COR-L47 (cell line): ENCODE measurements at places on chromosomes 16 and 17.
A peak's percentile ranks its signal among the peaks of the same experiment; 100 is the strongest.

- DNase-seq: peak; percentile 83
Measured at GRCh38 chr17:74059479-74060240, 143.8 kb upstream of the RPL38 start.

DNA sequence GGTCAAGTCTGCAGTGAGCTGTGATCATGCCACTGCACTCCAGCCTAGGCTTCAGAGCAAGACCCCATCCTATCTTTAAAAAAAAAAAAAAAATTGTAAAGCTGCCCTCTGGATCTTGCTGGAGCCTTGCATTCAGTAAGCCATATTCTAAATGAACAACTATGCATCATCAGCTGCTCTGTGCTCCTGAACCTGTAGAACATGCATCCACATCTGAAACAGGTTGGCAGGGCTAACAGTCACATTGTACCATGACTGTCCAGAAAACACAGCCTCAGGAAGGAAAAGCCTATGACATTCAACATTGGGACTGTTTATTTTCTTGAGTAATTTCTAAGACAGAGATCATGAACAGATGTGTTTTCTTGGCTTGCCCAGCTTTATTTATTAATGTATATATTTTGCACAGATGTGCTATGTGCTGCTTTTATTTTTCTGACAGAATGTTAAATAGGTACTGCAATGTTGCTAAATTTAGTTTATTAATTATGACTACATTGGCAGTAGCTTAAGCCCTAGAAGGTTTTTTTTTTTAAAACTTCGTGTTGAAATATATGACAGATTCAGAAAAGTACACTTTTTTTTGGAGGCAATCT, 19.8 kb downstream of the ACSF2 start:
- no peak for DNase-seq

- DNase-seq: no peak
Measured at GRCh38 chr17:72492941-72493340, 372.1 kb downstream of the SOX9 start.

DNA sequence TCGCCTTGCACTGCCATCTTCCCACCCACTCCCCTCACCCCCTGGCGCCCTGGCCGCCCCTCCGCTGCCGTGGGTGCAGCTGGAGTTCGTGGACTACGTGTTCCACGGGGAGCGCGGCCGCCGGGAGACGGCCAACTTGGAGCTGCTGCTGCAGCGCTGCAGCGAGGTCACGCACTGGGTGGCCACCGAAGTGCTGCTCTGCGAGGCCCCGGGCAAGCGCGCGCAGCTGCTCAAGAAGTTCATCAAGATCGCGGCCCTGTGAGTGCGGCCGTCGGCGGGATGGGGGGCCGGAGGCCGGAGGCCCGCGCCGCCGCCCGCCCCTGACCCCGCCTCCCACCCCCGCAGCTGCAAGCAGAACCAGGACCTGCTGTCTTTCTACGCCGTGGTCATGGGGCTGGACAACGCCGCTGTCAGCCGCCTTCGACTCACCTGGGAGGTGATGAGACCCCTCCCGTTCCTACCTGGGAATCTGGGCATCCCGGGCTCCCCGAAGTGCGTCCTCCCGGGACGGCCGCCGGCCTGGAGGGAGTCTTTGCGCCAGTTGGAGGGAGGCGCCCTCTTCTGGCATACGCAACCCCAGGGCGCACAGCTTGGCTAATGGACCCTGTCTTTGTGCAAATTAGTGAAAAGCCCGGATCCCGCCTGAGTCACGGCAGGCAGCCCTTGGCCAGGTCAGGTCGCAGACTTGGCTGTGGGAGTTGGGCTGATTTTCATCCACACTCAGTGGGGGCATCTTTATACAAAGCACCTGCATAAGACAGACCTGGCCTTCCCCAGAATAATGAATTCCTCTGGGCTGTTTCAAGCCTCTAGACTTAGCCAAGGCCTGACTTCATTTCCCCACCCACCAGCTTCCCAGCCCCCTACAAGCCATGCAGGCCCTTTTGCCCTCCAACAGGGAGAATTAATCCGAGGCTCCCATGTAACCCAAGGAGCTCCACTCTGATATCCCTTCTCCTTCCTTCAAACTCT, 14.3 kb downstream of the RAPGEFL1 start:
- DNase-seq: peak; percentile 61

DNA sequence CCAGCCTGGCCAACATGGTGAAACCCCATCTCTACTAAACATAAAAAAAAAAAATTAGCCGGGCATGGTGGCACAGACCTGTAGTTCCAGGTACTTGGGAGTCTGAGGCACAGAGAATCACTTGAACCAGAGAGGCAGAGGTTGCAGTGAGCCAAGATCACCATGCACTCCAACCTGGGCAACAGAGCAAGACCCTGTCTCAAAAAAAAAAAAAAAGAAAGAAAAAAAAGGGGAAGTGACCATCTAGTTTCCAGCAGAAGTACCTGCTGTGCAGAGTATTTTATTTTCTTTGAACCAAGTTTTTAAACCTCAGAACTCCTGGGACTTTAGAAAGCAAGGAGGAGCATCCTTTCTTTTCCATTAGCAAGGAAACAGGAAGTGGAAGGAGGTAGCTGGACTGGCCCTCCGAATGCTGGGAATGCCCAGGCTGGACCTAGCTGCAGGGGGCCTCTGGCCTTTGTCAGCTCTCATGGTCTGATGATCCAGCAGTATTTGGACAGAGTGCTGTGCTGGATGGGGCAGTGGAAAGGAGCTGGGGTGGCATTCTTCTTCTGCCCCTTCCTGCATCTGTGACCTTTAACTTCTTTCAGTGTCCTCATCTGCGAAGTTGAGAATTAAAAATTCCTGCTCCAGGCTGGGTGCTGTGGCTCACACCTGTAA, 6.6 kb downstream of the GID4 start:
- no peak for DNase-seq

DNA sequence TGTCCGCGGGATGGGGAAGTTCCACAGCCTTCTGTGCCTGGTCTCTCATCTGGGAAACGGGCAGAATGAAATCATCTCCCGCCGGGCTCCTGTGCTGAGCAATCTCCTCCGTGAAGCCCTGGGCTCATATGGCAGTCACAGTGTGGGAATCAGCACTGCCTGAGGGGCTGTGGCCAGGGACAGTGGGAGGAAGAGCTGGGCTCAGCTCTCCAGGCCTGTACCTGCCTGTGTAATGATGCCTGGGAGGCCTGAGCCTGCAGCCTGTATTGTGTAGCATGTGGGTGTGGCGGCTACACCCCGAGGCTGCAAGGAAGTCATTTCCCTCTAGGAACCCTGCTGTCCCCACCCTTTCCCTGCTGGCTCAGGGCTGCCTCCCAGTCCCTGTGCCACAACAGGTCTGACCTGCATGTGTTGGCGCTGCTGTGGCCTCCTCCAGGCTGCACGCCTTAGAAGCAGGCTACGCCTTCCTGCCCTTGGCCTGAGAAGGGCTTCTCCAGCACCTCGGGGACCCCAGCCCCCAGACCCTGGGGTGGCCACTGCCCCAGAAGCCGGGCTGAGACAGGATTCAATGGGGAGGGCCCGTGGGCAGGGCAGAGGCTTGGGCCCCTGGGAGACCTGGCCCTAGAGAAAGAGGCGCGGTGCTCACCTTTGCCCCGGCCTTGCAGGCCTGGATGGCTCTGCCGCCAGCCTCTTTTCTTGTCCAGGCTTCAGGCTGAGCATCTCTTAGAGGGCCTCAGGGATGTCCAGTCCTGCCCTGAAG, 2.1 kb downstream of the ITGB4 start:
- no peak for DNase-seq

GRCh38 chr16:29665294-29666077, 2.4 kb downstream of the SPN start:
- no peak for DNase-seq

DNA sequence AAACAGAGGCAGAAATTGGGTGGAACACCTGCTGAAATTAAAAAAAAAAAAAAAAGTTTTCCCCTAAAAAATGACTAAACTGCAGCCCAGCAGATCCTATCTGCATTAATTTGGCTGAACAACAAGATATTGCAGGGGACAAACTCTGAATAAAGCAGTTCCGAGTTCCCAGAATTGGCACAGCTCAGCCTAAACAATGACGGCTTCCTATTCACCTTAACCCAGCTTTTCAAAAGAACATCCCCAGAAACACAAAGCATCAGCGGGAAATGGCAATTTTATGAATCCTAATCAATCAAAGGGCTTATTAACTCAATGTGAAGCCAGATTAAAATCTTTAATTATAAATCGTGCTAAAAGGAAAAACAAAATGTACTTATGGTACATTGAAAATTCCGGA, 497.8 kb upstream of the ZFHX3 start:
- DNase-seq: peak; percentile 52

DNA sequence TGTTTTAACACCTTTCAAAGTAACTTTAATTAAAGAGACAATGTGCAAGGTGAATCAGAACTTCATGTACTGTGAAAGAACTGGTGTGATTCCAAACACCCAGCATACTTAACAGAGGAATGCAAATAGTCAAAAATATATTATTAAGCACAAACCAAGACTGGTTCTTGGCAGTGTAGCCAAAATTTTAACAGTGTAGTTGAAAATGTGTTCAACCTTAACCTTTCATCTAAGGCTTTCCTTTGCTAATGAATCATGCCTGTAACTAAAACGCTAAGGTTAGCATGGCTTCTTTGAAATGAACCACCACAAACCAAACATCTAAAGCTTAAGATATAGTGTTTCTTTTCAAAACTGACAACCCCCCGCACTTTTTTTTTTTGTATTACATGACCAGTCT, 146.3 kb upstream of the AXIN2 start:
- no peak for DNase-seq

DNA sequence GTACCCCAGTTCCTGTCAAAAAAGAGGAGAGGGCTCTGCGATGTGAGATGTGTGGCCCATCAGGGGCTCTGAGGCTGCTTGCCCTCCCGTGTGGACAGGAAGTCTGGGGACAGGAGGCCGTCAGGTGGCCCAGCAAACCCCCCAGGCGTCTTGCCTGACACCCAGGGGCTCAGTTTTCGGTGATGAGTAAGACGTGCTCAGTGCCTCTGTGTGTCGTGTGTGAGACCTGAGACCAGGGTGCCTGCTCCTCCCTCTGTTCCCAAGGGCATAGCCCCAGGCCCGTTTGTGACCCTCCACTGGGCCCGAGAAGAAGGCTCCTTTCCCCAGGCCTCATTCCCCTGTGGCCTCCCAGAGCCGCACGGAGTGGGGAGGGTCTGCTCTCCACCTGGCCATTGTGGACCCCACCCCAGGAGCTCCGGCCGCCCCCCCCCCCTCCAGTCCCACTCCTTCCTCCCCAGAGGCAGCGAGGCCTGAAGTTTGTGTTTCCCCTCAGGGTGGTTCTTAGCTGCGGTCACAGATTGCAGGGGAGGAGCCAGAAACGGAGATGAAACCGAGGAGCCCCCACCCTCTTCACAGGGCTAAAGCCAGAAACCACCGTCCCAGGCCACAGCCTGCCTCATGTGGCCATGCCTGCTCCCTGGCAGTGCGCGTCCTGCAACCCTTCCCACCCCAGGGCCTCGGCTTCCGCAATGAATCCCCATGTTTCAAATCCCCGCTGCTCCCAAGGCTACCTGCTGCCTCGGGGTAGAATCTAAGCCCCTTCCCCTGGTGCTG, 4.9 kb upstream of the ACTG1 start:
- DNase-seq: no peak

- no peak for DNase-seq
Measured at GRCh38 chr17:64461788-64462187, 12.9 kb downstream of the MILR1 start.

GRCh38 chr17:66098040-66098439, 93.9 kb downstream of the CEP112 start:
- no peak for DNase-seq

GRCh38 chr17:81434072-81434471, 38.8 kb downstream of the BAHCC1 start:
- DNase-seq: no peak

- no peak for DNase-seq
Measured at GRCh38 chr16:48022496-48022895, 133.3 kb downstream of the ABCC12 start.

DNA sequence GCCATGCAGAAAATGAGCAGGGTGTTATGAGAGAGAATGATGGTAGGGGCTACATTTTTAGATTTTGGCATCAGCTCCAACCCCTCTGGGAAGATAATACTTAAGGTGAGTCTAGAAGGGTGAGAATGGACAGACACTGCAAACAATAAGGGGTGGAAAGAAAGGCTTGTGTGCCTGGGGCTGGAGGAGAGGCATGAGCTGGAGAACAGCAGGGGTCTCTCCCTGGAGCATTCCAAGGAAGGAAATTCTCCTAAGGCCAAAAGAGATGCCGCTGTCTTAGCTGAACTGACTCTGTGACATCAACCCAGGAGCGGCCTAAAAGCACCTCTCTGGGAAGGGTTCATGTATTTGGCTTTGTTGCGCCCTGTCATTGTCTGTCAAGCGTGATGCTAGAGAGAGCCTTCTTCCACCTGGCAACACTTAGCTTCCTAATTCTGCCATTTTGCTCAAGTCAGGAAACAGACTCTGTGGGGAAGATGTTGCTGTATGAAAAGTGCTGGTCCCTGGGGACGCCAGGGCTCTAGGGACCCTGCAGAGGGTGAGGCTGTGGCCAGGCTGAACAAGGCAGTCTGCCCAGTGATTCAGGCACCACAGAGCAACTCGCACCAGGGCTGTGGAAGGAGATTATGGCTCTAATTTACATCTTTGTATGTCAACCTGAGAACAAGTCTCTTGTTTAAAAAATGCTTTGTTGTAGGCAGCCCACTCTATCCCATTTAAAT, 225.7 kb downstream of the CBLN1 start:
- DNase-seq: no peak

GRCh38 chr16:88769617-88770460, 15.2 kb downstream of the PIEZO1 start:
- DNase-seq: no peak

- DNase-seq: no peak
Measured at GRCh38 chr17:19363460-19364035, 1.0 kb upstream of the B9D1 start.

- DNase-seq: no peak
Measured at GRCh38 chr16:23500862-23501225, 9.4 kb downstream of the GGA2 start.

GRCh38 chr17:55458978-55459377, 37.3 kb upstream of the MMD start:
- no peak for DNase-seq
